ENCODE measurements at places on chromosomes 2 and 18.

DNA sequence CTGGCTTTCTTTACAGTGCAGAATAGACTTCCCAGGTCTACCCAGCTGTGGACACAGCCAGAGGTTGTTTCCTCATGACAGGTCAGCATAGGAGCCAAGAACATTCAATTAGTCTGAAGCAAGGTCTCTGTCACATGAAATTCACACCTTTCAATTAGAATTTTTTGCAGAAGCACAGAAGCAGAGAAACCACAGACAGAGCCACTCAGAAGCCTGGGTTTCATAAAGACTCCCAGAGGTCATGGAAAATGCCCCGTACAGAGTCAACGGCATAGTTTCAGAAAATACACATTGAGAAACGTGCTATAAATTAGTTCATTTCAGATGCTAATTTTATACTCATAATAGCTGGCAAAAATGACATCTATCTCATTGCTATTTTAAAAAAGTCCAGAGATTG lies 87.0 kb upstream of the TMEM200C start:
- no peak for DNase-seq

DNA sequence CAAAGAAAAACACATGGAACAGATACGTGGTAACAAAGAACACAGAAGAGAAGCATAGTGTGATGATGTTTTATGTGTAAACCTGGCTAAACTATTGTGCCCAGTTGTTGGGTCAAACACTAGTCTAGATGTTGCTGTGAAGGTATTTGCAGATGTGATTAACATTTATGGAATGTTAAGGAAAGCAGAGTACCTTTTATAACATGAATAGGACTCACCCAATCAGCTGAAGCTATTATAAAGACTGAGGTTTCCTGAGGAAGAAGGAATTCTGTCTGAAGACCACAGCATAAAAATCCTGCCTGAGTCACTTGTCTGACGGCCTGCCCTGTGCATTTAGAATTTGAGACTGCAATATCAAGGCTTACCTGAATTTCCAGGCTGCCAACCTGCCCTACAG lies 253.1 kb downstream of the DYM start:
- no peak for DNase-seq

DNA sequence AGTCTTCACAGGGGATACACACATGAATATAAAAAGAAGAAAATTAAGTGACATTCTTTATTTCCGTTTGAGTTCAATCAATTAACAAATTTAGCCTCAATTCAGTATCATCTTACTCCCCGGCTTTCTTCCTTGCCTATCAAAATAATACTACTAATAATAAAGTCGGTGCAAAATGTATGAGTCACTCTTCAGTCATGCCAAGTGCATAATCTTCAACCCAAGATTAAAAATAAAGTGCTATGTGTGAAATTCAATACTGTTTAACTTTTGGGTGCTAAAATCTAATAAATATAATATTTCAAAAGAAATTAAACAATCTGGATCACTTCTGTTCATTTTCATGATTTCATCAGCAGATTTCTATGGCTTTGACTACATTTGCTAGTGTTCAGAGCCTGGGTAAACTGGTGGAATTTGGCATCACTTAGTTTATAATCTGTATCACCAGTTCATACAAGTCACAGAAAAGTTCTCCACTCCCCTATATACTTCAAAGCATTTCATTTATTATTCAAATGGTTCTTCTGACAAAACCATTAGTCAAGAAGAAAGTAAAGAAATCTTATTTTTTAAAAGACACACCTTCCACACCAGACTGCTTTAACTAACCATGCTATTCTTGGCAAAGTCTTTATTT lies 183.6 kb downstream of the THADA start:
- no peak for DNase-seq

- no peak for DNase-seq
Measured at GRCh38 chr2:69213201-69213600, 173.8 kb downstream of the GFPT1 start.

DNA sequence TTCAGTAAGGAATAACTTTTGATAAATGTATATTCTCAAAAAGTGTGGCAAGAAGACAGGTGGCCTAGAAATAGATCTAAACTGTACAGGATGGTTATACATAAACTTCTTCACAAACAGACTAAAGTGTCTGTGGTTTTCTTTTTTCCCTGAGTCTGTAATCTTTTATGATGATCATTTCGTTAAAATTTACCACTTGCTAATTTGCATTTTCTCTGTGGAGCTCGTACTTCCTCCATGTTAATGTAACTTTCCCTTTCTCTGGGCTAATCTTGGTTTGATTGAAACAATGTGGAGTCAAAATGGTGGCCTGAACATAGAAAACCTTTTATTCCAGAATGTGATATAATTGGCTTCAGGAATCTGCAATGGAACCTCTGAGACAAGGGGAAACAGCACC lies 166.2 kb downstream of the FTCDNL1 start:
- DNase-seq: no peak

GRCh38 chr2:36430549-36430948 lies 75.0 kb downstream of the CRIM1 start:
- no peak for DNase-seq

DNA sequence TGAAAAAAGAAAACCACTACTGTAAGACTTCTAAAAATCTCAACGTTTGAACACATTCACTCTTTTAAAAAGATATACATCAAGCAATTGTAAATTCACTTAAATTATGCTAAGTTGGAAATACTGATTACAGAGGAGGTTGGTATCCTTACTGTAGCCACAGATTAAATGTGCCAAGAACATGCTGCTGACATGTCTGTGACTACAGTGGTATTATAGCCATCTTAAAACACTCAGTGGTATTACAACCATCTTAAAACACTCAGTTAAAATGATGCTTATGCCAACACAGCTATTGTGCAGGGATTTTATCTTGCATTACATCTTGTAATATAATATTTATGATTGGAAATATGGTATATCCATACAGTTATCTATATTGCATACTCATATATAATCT lies 50.0 kb downstream of the TMEM131 start:
- no peak for DNase-seq

GRCh38 chr2:202669841-202670240 lies 35.1 kb downstream of the FAM117B start:
- DNase-seq: no peak

GRCh38 chr2:64608867-64609226 lies 44.9 kb downstream of the SERTAD2 start:
- DNase-seq: no peak

- no peak for DNase-seq
Measured at GRCh38 chr2:68371581-68371980, 6.5 kb downstream of the PLEK start.

DNA sequence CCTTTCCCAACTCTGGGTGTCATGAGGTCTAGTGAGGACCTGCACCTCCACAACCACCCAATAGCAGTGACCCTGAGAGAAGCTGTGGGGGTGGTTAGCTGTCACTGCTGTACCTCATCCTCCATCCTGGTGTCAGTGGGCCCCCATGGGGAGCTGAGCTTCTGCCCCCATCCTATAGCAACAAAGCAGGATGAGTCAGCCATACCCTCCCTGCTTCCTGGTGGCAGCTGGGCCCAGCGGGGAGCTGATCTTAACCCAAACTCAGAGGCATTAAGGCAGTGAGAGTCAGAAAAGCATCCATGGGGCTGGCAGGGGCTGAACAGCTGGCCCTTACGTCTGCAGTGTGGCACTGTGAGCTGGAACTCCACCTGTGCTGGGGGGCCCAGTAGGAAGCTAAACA lies 247.8 kb upstream of the HDAC4 start:
- no peak for DNase-seq

DNA sequence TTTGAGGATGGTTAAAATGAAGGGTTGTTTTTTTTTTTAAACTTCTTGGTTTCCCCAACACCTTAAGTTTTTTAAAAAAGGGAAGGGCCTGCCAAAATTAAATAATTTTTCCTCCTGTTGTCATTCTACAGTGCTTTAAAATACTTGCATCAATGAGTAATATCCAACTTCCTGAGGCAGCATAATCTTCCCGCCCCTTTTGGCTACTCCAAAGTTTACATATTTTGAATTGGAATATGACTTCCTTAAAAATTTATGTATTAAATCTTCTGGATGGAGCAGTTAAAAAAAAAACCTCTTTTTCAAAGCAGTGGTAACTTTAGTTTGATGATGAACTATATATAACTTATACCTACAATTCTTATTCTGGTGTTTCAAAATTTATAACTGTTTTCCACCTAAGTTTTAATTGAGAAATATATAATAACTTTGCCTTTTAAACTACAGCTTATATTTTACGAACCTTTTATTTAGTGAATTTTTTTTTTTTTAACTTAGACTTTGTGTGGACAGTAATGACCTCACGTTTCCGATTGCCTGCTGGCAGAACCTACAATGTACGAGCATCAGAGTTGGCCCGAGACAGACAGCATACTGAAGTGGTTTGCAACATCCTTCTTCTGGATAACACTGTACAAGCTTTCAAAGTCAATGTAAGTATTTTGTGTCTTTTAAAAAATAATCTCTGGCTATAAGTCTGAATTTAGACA lies 49.8 kb downstream of the PTPN4 start:
- no peak for DNase-seq

DNA sequence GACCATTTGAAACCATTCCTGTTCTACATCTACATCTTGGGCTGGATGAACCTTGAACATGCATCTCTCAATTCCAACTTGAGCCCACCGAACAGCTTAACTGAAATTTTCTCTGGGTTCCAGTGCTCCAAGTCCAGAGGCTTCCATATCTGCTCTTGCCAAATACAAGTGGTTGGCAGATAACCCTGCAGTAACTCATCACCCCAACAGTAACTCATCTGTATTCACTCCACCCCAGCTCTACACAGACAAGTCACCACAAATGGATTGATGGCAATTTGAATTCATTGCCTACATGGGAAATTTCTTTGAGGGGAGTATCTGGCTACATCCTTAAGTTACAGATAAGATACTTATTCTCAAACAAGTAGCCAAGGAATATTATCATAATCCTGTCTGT lies 502.4 kb upstream of the TNP1 start:
- DNase-seq: no peak

- DNase-seq: no peak
Measured at GRCh38 chr2:157236404-157236803, 21.1 kb upstream of the GALNT5 start.

DNA sequence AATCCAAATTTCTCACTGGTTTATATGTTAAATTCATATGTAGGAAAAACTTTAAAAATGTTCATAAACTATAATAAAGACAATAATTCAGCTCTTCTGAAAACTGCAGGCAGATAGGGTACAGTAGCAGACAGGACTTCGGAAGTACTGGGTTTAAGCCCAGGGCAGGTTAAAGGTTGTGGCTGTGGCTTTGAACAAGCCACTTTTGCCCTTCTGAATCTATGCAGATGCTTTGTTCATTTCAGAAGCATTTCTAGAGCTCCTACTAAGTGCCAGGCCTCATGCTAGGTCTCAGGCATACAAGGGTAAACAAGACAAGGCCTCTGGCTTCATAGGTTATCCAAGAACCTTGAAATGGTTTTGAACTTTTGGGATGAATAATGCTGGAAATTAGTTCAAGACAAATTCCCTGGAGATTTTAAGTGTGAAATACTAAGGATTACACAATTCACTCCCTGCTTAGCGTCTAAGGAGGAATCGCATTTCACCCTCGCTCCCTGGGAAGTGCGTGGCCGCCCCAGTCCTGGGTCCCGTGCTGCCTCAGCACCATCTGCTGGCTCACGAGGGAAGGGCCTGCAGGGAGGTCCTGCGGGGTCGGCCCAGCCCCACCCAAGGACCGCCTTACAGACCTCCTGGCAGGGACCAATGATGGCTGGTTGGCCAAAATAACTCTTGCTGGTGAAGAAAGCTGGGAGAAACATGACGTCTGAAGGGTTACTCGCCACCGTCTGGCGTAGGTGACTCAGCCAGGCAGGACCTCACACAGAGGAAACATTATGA lies 67.7 kb upstream of the L3MBTL4 start:
- DNase-seq: no peak

DNA sequence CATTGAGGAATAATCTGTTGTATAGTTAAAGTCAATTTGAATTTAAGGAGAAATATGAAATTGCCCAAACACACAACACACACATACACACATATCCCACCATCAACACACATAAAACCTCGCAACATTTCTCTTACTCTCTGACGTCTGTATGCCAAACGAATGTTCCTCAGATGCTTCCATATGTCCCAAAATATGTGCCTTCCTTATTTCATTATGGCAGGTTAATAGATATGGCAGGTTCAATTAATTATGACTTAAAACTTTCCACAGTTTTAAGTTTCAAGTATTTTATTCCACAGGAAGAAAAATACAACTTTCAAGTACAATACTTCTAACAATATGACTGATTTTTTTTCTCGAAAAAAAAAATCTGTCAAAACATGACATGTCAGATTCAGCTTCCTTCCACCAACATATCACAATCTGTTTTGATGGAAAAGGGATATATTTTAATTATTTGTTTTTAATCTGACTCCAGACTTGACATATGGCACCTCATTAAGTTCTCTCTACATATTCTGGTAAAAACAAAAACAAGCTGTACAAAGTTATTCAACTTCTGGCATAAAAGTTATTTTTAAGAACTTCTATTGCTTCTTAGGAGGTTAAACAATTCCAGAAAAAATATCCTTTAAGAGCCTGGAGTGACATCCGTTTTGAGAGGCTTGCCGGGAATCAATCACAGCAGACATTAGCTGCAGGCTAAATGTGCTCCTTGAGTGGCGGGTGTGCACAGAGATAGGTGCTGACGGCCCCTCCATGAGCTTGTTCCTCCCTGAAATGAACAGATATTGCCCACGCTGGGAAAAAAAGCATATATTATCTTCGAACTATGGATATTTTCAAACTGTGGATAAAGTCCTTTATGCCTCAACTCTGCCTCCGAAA lies 812.7 kb downstream of the DCDC2C start:
- DNase-seq: no peak

DNA sequence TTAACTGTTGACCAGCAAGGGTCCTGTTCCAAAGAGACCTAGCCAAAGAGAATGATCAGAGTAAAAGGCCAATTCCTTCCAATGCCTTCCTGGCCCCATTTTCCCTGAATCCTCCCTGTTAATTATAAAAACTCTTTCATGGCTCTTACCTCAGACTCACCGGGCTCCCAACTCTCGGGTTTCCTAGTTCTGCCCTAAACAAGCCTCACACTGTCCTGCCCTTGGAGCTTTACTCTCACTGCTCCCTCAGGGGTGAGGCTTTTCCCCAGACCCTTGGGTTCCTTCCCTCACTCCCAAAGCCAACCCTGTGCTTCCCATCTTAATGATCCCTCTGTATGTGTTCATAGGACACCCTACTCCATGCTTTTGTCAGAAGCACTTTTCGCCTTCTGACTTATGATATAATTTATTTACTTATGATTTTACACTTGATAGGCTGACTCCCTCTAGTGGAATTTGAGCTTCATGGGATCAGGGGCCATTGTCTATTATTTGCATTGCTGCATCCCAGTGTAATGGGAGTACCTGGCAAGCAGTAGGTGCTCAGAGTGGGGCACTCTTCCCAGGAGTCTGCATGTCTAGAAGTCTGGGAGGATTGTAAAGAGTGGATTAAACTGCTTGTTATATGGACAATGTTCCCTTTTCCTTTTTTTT lies 29.9 kb upstream of the ZNG1B start:
- DNase-seq: no peak

DNA sequence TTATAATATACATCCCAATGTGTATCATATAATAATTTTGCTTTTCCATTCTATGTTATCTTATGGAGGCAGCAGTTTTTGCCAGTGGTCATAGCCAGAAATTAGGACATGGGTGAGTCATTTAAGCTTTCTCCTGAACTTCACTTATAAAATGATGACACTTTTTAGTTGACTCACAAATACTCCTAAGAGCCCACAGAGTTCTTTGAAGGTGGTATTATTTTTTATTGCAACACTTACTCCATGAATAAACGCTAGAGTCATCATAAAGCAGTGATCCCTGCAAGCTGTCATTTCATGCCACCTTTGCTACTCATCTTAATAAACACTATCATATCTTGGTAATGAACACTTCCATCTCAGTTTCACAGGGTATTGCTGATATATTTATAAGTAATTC lies 69.9 kb upstream of the MAPRE2 start:
- no peak for DNase-seq

All from stimulated activated CD4-positive, alpha-beta T cell treated with anti-CD3 and anti-CD28 coated beads, Interleukin-2, amount 100 ng/mL, for 48 hours (primary cell).